ENCODE measurements at places on chromosomes 6 and 20.

- no peak for DNase-seq
These were observed 273.0 kb upstream of the PREP start for GRCh38 chr6:105675715-105676397.

- no peak for DNase-seq
These were observed 864 bp upstream of the CEBPB start for GRCh38 chr20:50189681-50190250.

- no peak for DNase-seq
These were observed 23.6 kb downstream of the GMDS start for GRCh38 chr6:2221726-2222274.

GRCh38 chr6:149463781-149464180 is 21.0 kb downstream of the ZC3H12D start:
- DNase-seq: no peak

GRCh38 chr6:79246891-79247290 is 12.4 kb upstream of the HMGN3 start:
- no peak for DNase-seq

GRCh38 chr20:23111944-23112342 is 25.8 kb upstream of the CD93 start:
- no peak for DNase-seq

DNA sequence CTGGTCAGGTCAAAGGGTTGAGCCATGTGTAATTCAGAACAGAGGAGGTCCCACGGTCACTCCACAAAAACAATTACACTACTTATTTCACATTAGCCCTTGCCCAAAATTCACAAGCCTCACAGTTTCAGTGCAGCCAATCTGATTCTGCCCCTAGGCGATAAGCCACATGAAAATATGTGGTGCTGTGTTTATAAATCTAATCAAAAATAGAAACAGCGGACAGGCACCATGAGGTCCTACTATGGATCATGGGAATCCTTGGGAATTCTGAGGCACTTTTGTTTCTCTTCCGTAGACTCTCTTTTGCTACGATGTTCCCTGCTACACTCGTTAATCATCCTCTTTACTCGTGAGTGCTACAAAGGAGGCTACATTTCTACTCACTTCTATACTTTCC is 476.1 kb downstream of the TFAP2A start:
- no peak for DNase-seq

All from cerebellar nuclear complex (tissue), 1 donor.